ENCODE measurements at places on chromosomes 3 and 15. TPM values are rescaled to one million over a fixed set of nuclear protein-coding genes. Genes with fewer than 3 reads are reported as not detected.
A peak's percentile ranks its signal among the peaks of the same experiment; 100 is the strongest.

- DNase-seq = peak; percentile 71
Measured at GRCh38 chr15:75731248-75732151, 18.9 kb upstream of the CSPG4 start.

DNA sequence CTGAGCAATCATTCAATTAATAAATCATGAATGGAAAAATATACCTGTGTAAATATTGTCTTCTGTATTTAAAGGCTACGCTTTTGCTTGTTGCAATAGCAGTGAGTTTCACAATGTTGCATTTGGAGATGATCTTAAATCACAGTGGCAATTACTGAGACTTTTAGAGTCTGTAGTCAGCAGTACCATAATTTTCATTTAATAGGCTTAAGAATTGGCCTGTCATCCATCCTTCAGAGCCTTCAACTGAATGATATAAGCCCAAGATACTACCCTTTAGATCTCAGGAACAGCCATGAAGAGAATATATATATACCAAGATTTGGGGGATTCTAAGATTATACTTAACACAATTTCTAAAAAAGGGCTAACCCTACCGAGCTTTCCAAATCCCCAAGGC lies 458.1 kb downstream of the GBE1 start:
- DNase-seq = no peak

GRCh38 chr3:120338517-120338916 lies 10.6 kb downstream of the LRRC58 start:
- DNase-seq = no peak

DNA sequence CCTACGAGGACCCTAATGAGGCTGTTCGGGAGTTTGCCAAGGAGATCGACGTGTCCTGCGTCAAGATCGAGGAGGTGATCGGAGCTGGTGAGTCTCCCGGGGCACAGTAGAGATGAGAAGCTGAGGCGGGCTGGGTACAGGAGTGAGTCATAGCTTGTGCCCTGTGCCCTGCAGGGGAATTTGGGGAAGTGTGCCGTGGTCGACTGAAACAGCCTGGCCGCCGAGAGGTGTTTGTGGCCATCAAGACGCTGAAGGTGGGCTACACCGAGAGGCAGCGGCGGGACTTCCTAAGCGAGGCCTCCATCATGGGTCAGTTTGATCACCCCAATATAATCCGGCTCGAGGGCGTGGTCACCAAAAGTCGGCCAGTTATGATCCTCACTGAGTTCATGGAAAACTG lies 17.9 kb downstream of the EPHB3 start:
- DNase-seq = no peak

GRCh38 chr3:127789990-127790881 lies 32.1 kb downstream of the MGLL start:
- DNase-seq = no peak

The PLA1A gene
- total RNA-seq = under 0.01 TPM
